Stimulated activated naive CD8-positive, alpha-beta T cell treated with anti-CD3 and anti-CD28 coated beads, Interleukin-15, Interleukin-2, amounts not matched to agents 100 U/mL and 50 U/mL, for 24 hours (primary cell): ENCODE measurements at places on chromosomes 11 and 22.

GRCh38 chr11:121443688-121444275, 8.3 kb upstream of the SORL1 start:
- no peak for DNase-seq

- peak; percentile 76 for DNase-seq
These were observed 11.9 kb downstream of the CRTAM start for GRCh38 chr11:122850076-122850631.

DNA sequence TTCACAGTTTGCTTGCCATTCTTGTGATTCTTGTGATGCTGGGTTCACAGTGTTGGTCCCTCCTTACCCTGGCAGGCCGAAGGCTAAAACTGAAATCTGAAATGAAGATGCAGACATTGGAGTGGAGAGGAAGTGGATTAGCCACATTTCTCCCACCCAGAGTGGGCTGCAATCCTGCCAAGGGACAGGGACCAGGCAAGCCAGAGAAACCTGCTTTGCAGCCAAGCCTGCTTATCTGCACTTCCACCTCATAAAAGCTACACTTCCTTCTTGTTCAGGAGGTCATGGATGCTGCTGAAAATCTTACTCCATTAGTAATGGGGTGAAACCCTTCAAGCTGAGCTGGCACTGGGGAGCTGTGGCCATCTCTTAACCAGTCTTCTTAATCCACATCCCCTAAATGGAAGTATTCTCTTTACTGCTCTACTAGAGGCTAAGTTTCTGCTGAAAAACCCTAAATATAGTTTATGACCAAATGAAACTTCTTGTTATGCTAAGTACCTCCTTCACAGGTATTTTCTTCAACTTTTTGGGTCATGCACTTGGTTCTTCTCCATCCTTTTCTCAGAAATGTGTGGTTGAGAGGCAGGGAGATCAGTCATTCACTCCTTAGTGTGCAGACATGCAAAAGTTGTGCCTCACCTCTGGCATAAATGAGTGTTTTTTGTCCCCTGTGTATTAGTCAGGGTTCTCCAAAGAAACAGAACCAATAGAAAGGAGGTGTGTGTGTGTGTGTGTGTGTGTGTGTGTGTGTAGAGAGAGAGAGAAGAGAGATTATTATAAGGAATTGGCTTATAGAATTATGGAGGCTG, 133.9 kb upstream of the BMAL1 start:
- DNase-seq = no peak

- DNase-seq = no peak
These were observed 12.8 kb upstream of the SCGB1A1 start for GRCh38 chr11:62406034-62406433.

DNA sequence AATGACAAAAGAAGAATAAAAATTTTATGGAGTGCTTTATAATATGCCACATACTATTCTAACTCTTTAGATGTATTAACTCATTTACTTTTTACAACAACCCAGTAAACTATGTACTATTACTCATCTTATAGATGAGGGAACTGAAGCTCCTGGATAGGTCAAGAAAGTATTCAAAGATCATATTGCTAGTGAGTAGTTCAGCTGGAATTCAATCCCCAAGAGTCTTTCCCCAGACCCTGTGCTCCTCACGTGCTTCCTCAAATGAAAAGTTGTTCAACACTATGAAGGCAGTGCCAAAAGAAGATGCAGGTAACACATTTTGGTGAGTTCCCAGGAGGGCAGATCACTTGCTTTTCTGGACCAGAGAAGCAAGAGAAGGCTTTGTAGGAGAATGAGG, 46.8 kb downstream of the BTG4 start:
- DNase-seq = no peak

- DNase-seq = peak; percentile 94
These were observed 12.7 kb upstream of the CYP2R1 start for GRCh38 chr11:14904745-14905103.

GRCh38 chr11:65430406-65431217, 8.0 kb downstream of the NEAT1 start:
- DNase-seq = no peak

- peak; percentile 73 for DNase-seq
These were observed 14.4 kb downstream of the TMPRSS6 start for GRCh38 chr22:37095113-37095512.

DNA sequence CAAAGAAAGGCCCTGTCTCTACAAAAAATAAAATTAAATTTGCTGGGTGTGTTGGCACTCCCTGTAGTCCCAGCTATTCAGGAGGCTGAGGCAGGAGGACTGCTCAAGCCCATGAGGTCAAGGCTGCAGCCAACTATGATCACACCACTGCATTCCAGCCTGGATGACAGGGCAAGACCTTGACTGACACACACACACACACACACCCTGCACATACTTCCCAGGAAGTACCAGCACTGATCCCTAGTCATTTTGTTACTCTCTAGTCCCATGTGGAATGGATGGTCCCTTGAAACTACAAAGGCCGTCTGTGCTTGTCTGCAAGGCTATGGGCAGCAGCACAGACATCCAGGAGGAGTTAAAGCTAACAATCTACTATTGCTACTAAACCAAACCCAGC, 59.7 kb upstream of the CYP2D6 start:
- DNase-seq = no peak

DNA sequence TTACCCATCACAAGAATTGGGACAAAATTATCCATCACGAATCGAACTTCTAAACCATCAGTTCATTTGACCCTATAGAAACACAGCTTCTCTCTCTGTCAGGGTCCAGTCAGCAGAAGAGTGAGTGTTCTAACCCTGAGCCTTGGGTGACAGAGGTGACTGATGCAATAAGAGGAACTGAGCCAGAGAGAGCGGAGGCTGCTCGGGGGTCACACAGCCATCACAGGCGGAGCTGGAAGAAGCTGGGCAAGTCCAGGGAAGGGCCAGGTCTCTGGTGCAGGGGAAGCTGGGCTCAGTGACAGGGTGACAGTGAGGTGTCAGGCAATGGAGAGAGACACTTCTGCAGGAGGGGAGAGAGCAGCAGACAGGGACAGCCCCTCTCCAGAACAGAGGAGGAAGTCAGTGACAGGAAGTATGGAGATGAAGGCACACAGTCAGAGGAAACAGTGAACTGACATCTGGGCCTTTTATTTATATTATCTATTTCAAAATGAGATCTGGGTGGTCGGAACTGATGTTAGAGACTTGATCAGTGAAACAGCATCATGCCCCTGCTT, 184.0 kb upstream of the TBCEL start:
- no peak for DNase-seq

- no peak for DNase-seq
These were observed 42.1 kb upstream of the GNB1L start for GRCh38 chr22:19896665-19897355.

GRCh38 chr11:102493524-102493923, 37.0 kb downstream of the MMP7 start:
- DNase-seq = no peak

DNA sequence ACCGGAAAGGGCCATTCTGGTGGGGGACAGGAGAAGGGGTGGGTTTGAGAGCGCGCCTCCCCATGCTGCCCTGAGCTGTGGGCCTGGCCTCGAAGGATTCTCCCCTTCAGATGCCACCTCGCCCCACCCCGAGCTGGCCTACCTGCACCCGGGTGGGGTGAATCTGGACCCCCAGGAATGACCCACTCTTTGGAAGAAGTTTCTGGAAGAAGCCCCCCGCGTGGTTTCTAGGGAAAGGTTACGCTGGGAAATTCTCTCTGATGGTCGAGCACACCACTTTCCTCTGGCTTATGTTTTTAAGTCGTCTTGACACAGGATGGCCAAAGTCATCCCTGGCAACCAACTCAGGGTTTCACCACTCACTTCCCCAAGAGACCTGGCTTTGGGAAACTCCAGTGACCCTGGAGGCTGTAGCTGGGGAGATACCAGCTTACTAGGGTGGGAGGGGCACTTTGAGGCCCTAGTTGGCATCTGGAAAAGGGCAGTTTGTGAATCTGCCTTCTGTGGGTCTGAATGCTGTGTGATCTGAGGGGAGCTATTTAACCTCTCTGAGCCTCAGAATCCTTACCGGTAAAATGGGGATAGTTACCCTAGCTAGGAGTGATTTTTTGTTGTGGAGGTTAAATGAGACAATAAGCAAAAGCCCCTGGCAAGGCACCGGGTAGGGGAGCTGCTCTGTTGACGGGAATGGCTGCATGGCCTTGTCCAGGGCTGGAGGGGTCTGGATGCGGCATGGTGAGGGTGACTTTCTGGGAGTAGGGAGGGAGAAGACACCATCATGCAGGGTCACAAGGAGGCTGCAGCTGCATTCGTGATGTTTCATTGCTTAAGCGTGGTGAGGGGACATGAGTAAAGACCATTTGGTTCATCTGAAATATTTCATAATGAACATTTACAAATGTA, 45.3 kb upstream of the ACCSL start:
- DNase-seq = no peak

DNA sequence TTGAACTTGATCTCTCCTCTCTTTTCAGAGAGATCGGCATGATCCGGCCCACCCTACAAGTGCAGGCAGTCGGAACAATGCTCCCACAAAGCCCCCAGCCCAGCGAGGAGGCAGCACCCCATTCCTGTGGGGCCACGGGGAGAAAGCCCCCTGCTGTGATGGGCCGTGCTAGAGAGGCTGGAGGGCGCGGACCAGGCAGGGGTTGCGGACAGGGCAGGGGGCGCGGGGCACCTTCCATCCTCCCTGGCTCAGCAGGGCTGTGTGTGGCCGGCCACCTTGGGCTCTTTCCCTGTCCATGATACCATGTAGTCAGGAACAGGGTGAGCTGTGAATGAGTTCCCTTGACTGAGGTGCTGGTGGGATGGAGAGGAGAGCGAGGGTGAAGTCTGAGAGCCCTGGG, 379.8 kb downstream of the BRD1 start:
- no peak for DNase-seq

- DNase-seq = no peak
These were observed 120.4 kb downstream of the SERGEF start for GRCh38 chr11:17892409-17892808.

DNA sequence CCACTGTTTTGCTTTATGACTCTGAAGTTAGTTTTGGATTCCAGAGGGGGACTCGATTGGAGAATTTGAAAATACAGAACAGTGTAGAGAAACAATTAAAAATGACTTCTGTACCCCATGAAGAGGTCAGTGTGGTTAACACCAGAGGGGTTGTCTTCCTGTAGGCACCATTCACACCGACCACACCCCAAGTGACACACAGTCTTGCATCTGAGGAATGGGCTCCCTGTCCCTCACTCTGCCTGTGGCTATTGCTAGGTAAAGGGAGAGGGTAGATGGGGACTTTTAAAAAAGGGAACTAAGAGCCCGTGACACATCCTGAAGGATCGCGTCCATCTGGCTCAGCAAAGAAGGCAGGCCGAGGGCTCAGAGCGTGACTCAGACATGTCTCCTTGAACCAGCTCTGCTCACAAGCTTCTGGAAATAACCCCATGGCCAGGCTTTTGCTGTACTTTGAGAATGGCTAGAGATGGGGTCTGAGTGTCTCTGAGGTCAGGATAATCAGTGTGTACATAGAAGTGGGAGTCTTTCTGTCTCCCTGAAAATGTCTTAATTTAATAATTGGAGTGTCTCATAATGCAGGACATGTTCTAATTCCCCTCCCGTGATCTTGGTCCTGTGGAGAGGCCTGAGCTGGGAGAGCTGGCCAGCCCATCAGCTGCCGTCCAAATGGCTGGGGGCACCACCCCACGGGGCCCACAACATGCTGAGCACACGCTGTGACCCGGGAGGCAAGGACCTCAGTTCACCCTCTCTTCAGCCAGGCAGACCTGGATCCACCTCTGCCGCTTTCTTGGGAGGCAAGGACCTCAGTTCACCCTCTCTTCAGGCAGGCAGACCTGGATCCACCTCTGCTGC, 39.3 kb downstream of the SGSM1 start:
- no peak for DNase-seq

- no peak for DNase-seq
These were observed 8.2 kb downstream of the TMPRSS5 start for GRCh38 chr11:113697756-113698407.

GRCh38 chr11:122749005-122749687, 89.2 kb upstream of the CRTAM start:
- peak; percentile 57 for DNase-seq

DNA sequence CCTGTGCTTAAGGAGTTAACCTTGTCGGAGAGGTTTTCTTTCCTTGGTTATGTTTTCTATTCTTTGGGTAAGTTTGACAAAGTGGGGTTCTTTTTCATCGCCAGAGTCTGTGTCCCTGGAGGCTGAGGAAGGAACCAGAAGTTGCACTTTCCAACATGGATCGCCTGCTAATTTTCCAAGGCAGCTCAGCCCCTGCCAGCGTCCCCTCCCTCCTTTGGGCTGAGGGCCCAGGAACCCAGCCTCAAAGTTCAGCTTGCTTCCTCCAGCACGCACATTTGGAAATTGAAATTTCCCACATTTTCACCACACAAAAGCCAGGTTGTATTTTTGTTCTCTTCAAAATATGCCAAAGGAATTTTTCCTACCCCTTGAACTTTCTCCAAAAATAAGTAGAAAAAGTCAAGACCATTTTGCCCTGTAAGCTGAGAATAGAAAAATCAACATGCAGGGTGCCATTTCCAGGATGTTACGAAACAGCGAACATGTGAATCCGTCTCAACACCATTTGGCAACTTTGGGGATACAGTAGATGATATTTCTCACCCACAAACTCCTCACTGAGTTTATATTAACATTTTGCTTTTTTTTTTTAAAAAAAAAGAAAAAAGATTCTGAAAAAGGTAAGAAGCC, 343.5 kb downstream of the TENM4 start:
- no peak for DNase-seq

DNA sequence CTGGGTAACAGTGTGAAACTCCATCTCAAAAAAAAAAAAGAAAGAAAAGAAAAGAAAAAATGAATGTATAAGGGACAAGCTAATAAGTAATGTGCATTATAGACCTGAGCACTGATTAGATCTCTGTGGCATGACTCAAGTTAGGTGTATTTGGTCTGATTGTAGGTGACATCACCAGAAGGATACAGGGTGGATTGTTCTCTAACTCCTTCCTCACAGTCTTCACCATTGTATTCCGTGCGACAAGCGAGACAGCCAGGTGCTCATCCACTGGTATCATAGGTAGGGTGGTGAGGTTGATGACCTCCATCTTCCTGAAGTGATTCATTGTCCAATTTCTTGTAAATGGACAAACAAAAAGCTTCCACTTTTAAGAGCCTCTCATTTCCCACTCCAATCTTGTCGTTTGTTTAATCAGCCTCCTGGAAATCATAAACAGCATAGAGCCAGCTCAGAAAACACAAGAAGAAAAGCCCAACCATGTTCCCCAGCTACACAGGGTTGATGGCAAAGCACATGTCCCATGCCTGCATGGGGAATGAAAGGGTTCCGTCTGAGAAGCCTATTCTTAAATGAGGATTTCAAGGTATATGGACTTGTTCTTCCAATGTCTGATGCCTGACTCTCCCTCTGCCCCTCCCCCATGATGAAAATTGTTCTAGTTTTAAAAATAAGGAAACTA, 6.2 kb downstream of the FAM227A start:
- DNase-seq = no peak

DNA sequence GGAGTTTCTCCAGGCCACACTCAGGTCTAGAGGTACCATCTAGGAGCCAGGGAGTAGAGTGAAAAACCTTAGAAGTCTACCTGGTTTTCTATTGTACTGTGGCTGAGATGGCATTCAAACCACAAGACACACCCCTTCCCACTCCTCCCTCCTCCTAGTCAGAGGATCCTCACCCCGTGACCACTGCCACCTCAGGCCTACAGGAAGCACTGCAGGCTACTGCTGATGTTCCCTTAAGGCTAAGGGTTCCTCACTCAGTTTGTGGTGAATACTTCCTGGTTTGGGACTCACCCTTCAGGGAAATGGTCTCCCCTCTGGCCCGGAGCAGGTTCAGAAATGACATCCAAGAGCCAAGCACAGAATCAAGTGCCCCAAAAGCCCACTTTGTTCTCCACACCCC, 1293.9 kb downstream of the JRKL start:
- DNase-seq = no peak
